Fibroblast of skin of left biceps (primary cell): ENCODE measurements at places on chromosomes 2 and 18.

- DNase-seq, result no peak
Measured at GRCh38 chr18:22253676-22254075, 84.3 kb downstream of the GATA6 start.

DNA sequence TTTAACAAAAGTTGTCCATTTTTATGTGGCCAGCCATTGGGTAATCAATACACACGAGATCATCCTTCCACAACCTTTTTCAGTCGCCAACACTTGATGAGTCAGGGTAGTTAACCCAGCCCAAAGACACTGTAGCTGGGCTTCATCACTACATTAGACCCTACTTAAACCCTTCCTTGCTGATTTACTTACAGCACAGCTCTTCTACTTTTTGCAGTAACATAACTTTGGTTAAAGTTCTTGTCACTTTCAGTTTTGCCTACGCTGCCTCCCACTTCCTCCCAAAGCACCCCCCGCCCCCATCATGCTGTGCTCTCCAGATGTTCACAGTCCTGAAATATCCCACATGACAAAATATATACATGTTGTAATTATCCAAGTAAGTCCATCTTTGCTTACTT lies 103.6 kb downstream of the CDK15 start:
- peak; percentile 56 for DNase-seq

- no peak for DNase-seq
Measured at GRCh38 chr18:9688036-9688741, 19.9 kb upstream of the RAB31 start.

- no peak for DNase-seq
Measured at GRCh38 chr2:63052411-63053080, 1.9 kb downstream of the OTX1 start.

- DNase-seq, result no peak
Measured at GRCh38 chr2:52429171-52429570, 1338.4 kb upstream of the CHAC2 start.

- DNase-seq, result no peak
Measured at GRCh38 chr2:164014068-164014731, 278.4 kb upstream of the FIGN start.

GRCh38 chr2:234805836-234806235 lies 146.0 kb upstream of the SH3BP4 start:
- DNase-seq, result no peak

DNA sequence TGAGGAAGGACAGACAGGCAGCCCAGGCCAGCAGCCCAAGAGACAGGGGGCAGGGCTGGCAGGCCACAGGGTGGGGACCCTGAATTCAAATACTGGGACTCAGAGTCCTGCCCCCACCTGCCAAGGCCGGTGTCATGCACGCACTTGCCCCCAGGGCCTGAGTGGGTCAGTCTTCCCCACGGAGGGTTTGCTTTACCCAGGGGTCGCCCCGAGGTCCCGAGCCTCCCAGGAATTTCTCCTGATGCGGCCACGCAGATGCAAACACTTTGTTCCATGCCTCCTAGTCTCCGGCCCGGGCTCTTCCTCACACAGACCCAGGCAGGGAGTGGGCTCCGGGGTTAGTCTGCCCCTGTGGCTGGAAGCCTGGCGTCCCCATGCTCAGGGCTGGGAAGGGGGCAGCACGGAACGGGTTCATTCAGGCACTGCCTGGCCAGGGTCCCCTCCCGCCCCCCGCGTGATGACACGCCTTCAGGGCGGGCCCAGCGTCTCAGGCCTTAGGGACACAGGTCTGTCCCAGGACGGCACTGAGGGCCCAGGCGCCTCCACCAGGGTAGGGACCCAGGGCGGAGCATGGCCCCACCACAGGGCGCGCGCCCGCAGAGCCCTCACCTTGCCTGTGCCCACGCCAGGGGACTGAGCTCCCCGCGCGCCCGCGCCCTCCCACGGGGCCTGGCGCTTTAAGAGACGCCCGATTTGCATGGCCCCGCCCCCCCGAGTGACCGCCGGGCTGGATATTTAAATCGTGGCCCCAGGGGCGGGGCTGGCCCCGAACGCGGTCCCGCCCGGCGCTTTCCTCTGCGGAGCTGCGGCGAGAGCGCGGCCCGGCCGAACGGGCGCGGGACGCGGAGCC lies at the start of gene SNED1:
Gene SNED1 (plus strand): TSS at position 763 of the 850 bp plus-strand sequence. CDS start 220 bp downstream, outside the sequence.
- no peak for DNase-seq

GRCh38 chr2:26235089-26235488 lies 9.3 kb downstream of the HADHA start:
- DNase-seq, result no peak

DNA sequence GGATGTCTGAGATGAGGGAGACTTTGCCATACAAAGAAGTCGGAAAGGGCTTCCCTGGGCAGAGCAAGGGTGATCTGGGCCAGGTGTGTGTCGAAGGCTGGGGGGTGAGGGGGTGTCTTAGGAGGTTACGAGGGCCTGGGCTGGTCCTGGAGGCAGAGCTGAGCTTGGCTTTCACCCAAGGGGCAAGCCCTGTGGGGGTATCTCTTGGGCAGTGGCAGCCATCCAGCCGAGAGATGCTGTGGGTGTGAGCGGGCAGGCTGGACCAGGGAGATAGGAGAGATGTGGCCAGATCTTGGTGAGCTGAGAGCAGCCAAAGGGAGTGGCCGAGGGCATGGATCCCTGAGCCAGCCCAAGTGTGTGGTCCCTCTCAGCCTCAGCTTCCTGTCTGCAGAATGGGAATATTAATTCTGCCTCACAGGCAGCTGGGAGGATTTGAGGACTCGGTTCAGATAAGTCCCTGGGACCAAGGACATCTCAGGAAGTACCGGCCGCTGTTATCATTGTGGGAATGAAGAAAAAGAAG lies 33.0 kb downstream of the MAL start:
- no peak for DNase-seq

DNA sequence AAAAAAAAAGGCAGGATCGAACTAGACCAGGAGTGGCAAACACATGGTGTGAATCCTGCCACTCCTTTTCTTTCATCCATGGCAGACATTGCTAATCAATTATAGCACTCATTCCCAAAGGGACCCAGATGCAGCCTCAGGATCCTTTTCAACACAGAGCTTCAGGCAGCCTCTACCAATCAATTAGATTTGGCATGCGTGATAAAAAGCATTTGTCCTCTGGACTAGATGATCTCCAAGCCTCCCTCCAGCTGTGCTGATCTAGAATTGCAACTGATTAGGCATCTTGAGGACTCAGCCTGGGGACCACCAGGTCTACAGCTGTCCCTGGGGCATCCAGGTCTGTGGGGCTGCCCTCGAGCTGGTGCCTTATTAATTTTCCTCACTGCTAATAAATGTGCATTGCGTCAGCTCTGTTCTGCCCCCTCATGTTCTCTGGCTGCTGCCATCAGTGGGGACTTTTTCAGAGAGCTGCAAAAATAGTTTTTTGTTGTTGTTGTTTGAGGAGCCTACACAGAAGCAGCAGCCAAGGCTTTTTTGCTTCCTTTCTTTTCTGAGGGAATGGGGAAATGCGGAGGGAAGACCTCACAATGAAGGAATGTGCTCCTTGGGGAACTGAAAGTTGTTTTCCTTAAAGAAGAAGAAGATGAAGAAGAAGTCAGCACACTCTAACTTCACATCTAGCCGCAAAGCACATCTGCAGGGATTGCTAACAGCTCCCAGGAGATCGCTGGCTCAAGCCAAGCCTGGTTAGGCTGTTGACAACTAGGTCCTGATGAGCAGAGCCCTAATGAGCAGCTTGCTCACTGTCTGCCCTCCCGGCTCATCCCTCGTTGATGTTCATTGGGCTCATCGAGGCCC lies 8.8 kb upstream of the ATOH8 start:
- peak; percentile 97 for DNase-seq

DNA sequence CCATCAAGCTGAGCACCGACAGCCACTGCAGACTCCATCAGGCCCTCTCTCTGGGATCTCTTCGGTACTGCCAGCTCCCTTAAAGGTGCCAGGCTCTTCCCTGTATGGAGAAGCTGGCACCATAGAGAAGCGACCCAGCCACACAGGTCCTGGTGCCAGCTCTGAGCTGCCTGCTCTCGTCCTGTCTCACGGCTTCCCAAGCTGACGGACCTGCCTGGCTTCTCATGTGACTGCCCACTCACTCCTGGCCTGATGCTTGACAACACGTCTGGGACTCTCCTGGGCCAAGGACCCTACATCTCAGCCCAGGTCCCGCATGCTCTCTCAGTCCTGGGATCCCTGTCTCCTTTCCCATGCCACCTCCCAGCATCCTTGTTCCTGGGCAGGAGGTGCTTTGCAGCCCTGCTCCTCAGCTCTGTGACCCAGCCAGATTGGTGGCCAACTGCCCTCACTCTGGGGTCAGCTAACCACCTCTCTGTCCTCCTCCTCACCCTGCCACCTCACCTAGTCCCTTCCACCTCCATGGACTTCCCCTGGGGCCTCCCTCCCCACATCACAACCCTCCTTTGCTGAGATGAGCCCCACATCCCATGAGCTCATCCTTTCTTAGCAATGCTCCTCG lies 12.5 kb upstream of the ATOH8 start:
- no peak for DNase-seq

- DNase-seq, result no peak
Measured at GRCh38 chr2:130366720-130367119, 10.9 kb downstream of the PTPN18 start.

DNA sequence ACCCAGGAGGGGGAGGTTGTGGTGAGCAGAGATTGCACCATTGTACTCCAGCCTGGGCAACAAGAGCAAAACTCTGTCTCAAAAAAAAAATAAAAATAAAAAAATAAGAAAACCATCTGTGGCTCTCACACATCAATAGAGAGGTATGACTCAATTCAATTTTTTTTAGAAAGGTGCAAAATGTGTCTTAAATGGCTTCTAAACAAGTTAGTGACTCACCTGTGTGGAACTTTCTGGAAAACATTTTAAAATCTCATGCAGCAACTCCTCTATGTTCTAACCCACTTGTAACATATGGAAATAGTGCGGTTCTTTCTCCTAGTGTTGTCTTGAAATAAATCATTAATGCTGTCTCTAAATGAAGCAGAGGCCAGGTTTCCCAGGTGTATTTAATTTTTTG lies 10.7 kb upstream of the SULT1C4 start:
- DNase-seq, result no peak

DNA sequence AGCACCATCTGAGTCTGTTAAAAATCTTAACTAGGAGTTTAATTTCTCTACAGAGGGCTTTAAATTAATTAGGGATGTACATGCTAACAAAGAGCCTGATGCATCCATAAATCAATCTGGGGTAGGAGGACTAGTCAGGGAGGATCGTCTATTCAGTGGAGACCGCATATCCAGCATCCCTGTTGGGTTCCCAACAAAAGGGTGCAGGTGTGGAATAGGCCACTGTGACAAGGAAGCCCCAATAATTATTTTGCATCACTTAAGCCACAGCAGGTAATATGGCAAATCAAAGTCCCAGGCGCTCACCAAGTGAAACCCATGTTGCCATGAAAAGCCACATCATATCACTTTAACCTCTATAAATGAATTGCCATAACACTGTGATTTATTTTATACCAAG lies 392.3 kb downstream of the NCKAP5 start:
- no peak for DNase-seq

DNA sequence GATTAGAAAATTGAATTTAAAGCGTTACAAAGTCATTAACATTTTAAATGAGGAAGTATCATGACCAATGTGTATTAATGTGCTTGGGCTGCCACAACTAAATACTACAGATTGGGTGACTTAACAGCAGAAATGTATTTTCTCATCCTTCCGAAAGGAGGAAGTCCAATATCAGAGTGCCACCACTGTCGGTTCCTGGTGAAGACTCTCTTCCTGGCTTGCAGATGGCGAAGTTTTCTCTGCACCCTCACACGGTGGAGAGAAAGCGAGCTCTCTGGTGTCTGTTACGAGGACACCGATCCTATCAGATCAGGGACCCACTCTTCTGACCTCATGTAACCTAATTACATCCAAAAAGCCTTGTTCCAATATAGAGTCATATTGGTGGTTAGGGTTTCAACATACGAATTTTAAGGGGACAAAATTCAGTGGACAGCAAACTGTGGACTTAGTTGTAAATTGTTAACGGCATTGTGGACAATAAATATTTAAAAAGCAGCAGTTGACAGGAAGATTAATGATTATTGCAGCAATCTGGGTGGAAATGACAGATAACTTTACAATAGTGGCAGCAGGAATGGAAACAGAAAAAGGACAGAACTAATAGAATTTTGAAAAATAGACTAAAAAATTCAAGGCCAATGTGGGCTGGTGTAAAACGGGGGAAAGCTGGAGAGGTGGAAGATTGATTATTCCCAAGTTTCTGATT lies 35.1 kb upstream of the CYRIA start:
- no peak for DNase-seq

DNA sequence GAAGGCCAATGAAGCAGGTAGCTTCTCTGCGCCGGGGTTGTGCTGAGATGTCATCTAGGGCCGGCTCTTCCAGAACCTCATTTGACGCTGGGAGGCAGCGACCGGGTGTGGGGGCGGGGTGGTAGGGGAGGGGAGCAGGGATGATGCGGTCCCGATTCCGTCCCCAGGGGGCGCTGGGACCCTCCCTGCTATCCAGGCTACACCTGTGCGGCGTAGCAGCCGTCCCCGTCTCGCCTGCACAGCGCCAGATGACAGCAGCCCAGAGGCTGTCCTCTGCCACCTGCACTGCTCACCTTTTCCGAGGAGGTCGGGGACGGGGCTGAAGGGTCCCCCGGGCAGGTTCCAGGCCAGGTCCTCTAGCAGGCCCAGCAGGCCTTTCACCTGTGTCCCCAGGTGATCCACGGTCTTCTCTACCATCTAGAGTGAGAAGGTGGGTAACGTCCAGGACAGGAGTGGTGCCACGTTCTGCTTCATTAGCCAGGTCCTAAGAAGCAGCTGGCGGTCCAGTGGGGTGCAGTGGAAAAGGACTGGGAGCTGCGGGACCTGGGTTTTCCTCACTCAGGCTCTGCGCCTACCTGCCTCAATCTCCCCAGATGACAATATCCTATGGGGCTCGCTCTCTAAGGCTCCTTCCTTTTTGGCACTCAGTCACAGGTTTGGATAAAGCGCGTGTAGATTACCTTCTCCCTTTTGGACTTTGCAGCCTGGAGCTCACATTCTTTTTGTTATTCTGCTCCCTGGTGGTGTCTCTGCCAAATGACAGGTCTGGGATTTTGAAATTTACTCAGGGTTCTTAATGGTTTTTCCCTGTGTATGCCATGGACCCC lies 56.0 kb upstream of the RAB6C start:
- DNase-seq, result peak; percentile 8

DNA sequence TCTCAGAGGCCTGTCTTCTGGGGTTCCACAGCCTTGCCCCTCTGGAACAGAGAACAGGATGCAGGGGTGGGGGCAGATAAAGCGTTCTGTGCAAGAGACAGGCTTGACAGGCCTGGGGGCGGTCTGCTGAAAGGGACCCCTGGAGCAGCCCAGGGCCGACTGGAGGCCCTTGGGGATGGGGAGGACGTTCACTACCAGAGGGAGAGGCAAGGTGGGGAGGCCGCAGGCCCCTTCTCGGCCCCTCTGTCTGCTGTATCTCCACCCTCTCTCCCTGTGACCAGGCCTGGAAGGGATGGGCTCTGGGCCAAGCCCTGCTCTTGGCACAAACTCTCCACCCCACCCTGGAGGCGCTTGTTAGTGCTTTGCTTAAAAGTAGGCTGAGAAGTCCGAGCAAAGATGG lies 27.3 kb upstream of the INHBB start:
- DNase-seq, result no peak
